Neuronal stem cell (in vitro differentiated cells): ENCODE measurements at places on chromosomes 7 and 10.

- no peak for DNase-seq
These were observed 329.0 kb downstream of the ACTR3B start for GRCh38 chr7:153088601-153089000.

GRCh38 chr10:26665080-26666048 is 32.1 kb upstream of the PDSS1 start:
- no peak for DNase-seq

- peak; percentile 9 for DNase-seq
These were observed 9.0 kb upstream of the TAS2R3 start for GRCh38 chr7:141754939-141755338.

- no peak for DNase-seq
These were observed 39.6 kb downstream of the MPP7 start for GRCh38 chr10:28263136-28263857.

GRCh38 chr10:92242380-92242779 is 48.5 kb downstream of the CPEB3 start:
- no peak for DNase-seq

DNA sequence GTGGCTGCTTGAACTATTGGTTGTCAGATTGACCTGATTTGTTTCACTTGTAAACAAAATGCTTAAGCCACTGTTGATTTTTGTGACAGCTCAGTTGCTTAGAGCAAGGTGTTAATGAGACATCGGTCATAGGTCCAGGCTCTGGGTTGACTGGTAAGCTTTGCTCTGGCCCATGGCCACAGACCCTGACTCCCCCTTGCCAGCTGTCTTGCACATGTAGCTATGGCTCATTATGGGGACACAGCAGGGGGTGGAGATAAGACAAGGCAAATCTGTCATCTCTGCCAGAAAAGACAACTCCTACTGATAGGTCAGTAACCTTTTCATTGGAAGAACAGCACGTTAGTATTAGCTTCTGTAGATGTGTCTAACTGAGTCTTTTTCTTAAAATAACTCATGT is 95.3 kb downstream of the KAT6B start:
- peak; percentile 62 for DNase-seq

GRCh38 chr7:44631458-44632115 is 25.2 kb downstream of the OGDH start:
- DNase-seq, result no peak

GRCh38 chr10:65754112-65754511 is 1171.7 kb upstream of the LRRTM3 start:
- no peak for DNase-seq

DNA sequence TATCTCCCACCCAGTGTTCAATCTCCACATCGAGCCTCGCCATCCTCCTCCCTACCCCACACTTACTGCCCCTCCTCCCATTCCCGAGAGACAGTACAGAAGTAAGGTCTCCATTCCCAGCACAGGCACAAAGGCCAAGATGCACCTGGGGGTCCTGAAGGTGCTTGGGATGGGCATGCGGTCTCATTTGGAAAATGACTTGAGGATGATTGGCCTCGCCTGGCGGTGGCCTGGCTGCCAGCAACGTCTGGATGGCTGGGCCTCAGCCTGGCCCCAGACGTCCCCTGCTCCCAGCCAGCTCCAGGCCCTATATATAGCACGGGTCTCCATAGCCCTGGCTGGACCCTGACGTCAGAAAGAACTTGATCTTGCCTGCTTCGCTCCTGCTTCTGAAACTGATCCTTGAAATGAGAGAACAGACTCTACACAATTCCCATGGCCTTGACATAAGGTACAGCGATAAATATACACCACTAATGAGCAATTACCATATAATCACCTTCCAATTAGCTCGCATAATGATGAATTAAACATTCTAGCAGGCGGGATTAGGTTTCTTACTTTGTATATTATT is 11.8 kb downstream of the EMX2 start:
- no peak for DNase-seq

DNA sequence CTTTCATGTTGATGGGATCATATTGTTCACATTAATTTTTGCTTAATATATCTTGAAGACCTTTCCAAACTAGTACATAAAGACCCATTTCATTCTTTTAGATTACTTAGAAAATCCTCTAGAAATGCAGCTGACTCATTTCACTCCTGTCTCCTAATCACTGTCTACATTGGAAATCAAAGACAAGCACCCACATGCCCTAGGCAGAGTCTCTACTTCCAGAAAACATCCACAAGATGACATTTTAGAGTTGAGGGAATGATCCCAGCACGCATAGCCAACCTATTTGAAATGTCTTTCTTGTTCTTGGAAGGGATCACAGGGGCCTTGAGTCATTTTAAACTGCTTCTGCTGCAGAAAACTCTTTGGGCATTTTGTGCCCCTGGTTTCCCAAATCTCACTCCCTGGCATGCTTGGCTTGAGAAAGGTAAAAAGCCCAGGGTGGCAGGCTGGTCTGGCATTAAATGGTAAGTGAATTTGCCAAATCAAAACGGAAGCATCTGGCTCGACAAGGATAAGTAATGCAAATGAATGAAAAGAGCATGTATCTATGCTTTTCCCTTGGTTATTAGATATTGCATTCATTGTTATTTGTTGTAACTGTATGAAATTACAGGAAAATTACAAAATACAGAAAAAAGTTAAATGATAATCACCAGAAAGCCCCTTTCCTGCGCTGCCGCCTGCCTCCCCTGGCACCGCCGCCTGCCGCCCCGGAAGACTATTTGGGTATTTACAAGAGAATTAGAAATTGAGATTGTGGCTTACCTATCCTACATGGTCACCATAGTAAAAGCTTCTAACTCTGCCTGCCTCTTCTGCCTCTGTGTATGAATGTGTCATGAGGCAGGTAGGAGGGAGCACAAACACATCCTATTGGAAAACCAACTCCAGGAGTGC is 225.3 kb downstream of the PTEN start:
- no peak for DNase-seq

DNA sequence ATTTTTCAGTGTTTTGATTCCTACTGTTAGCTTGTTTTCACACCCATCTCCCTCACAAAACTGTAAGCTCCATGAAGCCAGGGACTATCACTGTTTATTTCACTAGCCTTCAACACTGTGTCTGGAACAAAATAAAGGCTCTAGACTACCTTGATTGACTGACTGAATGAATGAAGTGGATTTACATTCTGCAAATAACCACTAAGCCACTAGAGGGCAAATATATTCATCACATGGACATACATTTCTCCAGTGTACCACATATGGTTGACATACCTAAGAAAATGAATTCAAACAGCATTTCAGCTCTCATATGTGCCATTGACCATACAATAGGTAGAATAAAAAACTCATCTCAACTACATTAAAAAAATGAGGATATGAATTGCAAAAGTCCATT is 185.9 kb downstream of the RAB11FIP2 start:
- DNase-seq, result no peak

GRCh38 chr10:5364890-5365338 is at the start of gene UCN3:
UCN3 (plus strand) TSS chr10:5364966; CDS start chr10:5373721, 8,755 bp downstream.
- no peak for DNase-seq

- DNase-seq, result no peak
These were observed 106.9 kb upstream of the PDLIM1 start for GRCh38 chr10:95397747-95398146.

DNA sequence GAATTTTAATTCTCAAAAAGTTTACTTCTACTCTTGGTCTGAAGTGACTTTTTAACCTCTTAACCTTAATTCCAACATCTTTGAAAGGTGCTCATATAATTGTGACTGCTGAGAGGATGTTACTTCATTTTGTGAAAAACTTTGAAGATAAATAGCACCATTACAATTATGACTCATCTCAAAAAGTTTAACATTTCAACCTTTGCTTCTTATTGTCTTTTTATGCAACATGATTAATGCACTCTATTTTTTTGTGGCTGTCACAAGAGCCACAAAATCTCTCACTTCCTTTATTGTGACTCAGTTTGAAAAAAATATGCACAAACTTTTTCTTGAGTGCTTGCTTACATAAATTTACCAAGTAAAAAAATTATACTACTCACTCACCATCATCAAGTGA is 383.1 kb downstream of the LRRTM3 start:
- DNase-seq, result no peak

GRCh38 chr7:24851786-24852185 is 94.5 kb upstream of the GSDME start:
- no peak for DNase-seq

DNA sequence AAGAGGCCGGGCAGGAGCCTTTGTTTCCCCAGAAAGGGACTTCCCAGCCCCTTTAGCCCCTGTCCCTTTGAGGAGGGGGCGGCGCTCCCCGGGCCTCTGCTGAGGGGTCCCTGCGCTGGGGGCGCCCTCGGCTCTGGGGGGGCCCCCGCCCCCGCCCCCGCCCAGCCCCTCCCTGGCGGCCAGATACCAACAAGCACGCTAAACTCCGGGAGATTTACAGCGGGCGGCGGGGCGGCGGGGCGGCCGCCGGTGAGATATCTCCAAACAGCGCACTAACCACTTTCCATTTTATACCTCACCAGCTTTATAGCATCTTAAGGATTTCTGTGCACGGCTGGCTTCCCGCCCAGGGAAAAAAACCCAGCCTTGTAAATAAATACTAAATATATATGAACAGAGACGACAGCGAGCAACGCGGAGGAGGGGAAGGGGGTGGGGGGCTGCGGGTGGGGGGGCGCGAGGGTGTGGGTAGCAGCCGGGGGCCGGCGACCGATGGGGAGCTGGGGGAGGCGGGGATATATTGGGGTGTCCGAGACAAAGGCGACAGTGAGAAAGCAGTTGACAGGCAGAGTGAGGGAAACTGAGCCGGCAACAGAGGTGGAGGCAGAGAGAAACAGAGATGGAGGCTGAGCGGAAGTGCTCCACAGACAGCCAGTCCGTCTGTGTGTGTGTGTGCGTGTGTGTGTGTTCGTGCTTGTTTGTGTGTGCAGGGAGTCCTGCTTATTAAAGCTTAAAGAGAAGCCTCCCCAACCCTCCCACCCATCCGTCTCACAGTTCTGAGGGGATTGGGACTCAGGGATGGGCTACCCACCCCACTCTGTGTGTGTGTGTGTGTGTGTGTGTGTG is 85.8 kb downstream of the HIF1AN start:
- DNase-seq, result no peak

DNA sequence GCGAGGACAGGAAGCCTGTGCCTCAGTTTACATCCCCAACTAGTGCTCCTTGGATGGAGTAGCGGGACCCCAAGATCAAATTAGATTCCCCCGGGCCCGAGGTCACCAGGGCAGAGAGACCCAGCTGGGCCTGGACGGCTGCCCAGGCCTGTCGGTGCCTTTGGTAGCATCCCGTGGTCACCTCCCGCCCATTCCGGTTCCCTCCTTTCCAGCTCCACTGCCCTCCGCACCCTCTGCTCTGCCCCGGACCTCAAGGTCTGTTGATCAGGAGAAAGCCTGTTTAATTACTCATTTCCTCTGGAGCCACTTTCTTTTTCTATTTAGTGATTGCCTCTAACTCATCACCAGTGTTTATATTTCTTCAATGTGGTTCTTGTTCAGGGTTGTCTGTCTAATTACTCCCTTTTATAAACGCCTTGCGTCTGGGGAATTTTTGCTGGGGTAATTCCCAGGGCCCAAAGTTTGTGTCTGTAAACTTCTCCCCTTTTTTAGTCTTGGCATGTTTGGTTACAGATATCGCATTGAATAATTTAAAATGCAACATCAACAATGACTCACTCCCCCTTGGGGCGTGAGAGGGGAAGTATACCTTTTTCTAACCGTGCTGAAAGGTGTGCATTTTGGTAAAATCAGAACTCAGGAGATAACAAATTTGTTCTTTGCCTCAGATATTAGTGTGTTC is 1.9 kb downstream of the FOXK1 start:
- no peak for DNase-seq

GRCh38 chr10:64636461-64636860 is 1115.3 kb downstream of the REEP3 start:
- no peak for DNase-seq

DNA sequence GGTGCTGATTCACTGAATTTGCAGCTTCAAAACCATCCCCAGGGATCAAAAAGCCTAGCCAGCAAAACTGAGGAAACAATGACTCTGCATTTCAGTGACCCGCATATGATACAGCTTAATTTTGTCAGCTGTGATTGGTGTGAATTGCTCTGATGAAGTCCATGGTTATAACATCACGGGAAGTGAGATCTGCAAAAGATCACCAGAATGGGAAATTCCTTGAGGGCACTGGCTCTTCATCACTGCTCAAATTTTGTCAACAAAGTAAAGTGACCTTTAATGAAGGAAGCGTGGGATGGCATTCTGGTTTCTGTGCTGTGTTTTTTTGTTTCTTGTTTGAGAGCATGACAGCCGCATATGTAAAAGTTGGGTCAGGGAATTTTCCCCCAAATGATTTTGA is 745.9 kb downstream of the GATA3 start:
- no peak for DNase-seq

DNA sequence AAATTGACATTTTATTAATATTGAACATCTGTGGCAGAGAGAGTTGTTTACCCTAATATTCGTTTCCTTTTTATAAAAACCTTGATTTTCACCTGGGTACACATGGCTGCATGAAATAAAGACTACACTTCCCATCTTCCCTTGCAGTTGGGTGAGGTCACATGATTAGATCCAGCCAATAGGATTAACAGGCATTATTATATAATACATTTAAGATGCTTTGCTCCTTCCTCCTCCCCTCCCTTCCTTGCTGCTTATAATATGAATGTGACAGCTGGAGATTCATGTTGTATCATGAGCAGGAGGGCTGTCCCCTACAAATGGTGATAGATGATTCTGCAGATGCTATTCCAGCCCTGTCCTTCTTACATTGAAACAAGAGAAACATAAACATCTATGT is 146.6 kb downstream of the SH2D4B start:
- no peak for DNase-seq

DNA sequence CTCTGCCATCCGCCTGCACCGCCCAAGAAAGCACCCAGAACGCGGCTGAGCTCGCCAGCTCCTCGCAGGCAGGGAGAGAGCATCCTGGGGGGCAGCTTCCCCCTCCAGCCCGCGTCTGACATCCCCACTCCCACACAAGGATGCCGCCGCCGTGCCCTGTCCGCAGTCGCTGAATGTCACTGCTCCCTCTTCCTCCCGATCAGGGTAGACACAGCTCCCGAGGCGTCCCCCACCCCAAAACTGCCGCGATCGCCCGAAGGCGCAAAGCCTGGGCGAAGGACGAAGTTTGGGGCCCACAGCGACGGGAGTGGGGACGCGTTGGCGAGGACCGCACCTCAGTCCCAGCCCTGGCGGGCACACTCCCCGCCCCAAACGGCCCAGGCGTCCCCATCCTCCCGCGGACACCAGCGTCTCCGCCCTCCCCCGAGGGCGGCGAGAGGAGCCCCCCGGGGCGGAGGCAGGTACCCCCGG is 1.5 kb upstream of the KAT6B start:
- DNase-seq, result peak; percentile 41

- DNase-seq, result no peak
These were observed 14.8 kb downstream of the NPS start for GRCh38 chr10:127563718-127564553.
